ENCODE measurements at places on chromosomes 6 and 20. TPM values are rescaled to one million over a fixed set of nuclear protein-coding genes. Genes with fewer than 3 reads are reported as not detected.

GRM1 gene
- total RNA-seq, result 0.07 TPM

CLDN20 gene
- total RNA-seq, result not detected

ERVFRD-1 gene
- not detected for total RNA-seq

CPNE1 gene
- total RNA-seq, result 60.4 TPM

BEND3 gene
- 0.56 TPM for total RNA-seq

AVP gene
- total RNA-seq, result not detected

TFAP2B gene
- total RNA-seq, result not detected

PACRG gene
- 21.3 TPM for total RNA-seq

MMP24 gene
- 2.2 TPM for total RNA-seq

LY6G6D gene
- not detected for total RNA-seq

Measured in right atrium auricular region (tissue), 2 donors.